NCI-H1092 (cell line): ENCODE measurements at places on chromosomes 1 and 21.

DNA sequence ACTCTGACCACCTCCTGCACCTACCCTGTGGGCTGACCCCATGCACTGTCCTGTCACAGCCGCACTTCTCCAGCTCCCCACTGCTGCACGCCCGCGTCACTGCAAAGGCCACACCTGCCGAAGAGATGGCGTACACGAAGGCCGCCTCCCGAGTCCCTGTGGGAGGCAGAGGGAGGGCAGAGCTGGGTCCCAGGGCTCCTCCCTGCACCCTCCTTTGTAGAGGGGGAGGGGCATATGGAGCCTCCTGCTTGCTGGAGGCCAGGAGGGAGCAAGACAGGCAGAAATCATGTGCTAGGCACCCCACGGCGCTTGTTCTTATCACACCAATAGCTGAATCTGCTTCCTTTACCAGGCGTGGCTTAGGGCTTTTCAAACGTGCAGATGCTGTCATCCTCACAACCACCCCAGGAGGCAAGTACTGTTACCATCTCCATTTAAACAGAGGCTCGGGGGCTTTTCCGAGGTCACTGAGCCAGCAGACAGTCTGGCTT is 21.4 kb downstream of the WNT4 start:
- DNase-seq: no peak

DNA sequence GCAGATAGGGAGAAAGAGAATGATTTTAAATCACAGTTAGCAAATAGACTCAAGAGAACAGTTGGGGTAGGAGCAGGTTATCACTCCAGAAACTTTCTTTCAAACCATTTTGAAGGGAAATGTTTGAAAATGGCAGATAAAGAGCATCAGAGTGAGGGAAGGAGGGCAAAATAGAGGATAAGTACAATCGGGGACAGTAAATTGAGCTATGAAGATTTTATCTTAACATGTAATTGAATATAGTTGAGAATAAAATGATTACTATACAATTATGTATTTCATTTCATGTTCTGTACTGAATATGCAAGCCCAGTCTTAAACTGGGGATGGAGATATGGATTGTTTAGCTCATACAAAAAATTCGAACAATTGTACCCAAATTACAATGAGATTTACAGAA is 54.0 kb downstream of the MAP10 start:
- DNase-seq: no peak

- DNase-seq: no peak
Measured at GRCh38 chr1:226051365-226051764, 11.2 kb upstream of the H3-3A start.

- DNase-seq: peak; percentile 75
Measured at GRCh38 chr1:31762726-31763670, 1.1 kb downstream of the ADGRB2 start.

DNA sequence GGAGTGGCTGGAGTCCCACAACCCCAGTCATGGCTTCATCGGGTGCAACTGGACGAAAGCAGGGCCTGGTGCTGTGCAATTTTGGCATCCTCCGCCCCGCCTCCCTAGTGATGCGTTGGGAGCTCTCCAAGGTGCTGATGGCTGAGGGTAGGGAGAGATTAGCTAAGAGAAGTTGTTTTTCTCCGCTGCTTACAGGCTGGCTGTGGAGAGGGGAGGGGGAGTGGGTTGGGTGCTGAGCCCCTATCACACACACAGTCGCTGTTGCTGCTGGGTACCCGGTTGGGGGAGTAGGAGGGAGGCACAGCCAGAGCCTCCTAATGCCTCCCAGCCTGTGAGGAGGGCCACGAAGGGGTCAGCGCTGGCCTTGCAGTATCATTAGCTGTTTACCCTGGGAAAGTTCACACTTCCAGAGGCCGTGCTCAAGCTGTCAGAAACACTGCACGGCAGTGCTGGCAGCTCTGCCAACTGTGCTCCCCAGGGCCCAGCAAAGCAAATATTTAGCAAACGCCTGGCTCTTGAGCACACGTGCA is 110.0 kb downstream of the GRIK3 start:
- peak; percentile 56 for DNase-seq

- no peak for DNase-seq
Measured at GRCh38 chr1:244394346-244394745, 57.4 kb downstream of the ADSS2 start.
